ENCODE measurements at places on chromosomes 3 and 15.

- peak; percentile 55 for DNase-seq
These were observed 66.6 kb downstream of the PIK3CB start for GRCh38 chr3:138768125-138768524.

DNA sequence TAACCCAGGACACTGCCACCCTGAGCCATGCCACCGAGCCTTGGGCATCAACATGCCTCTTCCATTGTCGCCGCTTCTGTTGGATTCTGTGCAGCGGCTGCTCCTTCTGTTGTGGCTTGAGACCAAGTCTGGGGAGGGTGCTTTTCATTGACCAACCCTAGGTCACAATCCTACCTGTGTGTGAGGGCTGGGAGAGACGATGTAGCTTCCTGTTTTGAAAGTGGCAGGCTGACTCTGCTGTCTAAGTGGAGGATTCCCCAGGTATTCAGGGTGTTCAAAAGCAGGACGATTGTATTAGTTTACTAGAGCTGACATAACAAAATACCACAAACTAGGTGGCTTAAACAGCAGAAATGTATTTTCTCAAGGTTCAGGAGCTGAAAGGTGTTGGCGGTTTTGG is 13.0 kb upstream of the ACAP2 start:
- no peak for DNase-seq

GRCh38 chr3:55818485-55818884 is 331.4 kb upstream of the WNT5A start:
- peak; percentile 2 for DNase-seq

DNA sequence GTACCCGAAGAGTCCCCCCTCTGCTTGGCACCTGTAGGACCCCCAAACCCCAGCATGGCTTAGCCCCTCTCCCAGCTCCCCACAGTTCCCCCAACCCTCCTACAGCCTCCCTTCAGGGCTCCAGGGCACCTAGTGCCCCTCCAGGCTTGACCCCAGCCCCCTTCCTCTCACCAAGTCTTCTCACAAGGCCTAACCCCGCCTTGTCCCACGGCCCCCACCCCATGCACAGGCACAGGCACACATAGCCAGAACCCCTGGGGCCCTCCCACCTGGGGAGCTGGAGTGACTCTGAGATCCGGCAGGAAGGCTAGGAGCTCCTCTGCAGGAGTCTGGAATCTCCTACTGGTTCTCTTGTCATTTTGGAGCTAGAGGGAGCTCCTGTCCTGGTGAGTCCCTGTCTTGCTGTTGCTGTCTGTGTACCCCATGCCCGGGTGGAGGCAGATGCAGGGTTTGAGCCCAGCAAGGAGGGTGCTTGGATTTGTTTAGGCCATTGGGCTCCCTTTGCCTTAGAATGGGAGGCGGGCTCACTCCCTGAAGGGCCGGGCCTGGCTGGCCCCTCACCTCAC is 39.6 kb downstream of the KLF13 start:
- DNase-seq: no peak

DNA sequence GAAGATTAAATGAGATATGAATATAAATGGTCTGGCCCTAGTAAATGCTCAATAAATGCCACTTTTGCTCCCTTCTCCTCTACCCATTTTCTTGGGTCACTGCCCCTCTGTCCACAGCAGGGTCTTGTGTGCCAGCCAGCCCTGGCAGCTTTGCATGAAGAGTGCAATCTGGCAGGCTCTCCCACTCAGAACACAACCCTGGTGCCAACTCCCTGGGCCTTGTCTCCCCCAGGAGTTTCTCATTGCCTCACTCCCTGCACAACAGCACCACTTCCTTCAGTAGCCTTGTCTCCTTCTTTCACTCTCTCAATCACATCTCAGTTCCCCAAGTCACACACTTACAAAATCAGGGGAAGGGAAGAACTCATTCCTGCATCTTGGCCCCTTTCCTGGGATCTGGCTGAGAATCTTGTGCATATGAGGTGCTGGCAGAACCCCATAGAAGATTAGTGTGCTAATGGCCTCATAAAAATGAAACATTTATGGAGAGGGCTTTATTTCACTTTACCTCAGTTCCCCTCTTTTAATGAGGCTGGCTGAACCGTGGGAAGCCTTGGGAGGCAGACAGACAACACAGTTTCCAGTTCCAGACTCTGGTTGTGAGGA is 445.9 kb upstream of the PROK2 start:
- DNase-seq: no peak

- peak; percentile 63 for DNase-seq
These were observed 252.7 kb upstream of the ZPLD1 start for GRCh38 chr3:102182162-102182561.

- peak; percentile 44 for DNase-seq
These were observed 11.7 kb downstream of the SLC25A36 start for GRCh38 chr3:140953028-140953960.

DNA sequence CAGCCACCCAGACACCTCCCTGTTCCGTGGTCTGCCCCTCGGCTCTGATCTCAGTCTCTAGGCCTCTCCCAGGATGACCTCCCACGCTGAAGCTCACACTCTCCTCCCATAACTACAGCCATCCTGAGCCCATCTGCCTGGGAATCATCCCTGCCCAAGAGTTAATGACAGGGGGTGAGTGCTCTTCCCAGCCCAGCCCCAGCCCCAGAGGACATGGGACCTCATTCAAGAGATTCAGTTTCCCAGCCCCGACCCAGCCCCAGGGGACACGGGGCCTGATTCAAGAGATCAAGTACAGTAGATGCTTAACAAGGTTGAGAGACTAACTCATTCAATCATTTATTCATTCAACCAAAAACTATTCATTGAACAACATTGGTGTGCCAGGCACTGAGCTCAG is 272.0 kb downstream of the XXYLT1 start:
- no peak for DNase-seq

GRCh38 chr3:80334534-80334933 is 566.7 kb upstream of the ROBO1 start:
- no peak for DNase-seq

GRCh38 chr15:60154764-60155325 is 150.7 kb downstream of the FOXB1 start:
- DNase-seq: no peak

DNA sequence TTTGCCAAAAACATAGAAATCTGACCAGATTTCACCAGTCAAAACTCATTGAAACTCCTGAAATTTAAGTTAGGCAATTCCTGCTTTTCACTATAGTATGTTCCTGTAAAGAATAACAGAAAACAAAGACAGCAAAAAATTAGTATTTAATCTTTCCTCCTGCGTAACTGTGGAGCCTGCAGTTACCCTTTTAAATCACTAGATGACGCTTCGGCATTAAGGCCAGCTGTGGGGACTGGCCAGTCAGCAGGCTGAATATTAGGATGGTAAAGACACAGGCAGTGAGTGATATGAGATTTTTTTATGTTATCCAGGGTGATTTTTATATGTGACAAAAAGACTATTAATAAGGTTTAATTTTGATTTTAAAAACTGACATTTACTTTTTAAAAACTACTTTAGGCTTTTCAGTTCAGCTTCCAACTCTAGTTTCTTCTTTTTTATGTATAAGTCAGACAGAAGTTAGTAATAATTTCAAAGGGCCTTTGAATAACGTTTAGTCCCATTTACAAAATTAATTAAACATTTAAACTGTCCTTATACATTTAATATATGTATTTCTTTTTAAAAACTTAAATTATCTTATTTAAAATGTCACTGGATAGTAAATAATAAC is 165.1 kb downstream of the PPM1L start:
- peak; percentile 71 for DNase-seq

DNA sequence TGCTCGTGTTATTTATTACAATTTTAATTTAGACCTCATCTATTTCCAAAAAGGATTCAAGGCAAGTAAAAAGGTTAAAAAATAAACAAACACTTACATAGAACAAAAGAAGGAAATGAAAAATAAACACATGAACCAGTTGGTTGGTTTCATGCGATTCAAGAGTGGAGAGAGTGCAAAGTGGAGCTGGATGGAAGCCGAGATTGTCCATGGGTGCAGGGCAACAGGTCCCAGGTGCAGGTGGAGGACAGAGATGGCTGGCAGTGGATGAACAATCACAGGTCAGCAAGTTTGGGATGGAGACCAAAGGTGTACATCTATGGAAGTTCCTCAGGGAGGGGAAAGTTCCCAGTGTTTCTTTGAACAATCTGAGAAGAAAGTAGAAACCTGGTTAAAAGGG is 11.6 kb upstream of the SEMA5B start:
- peak; percentile 46 for DNase-seq

DNA sequence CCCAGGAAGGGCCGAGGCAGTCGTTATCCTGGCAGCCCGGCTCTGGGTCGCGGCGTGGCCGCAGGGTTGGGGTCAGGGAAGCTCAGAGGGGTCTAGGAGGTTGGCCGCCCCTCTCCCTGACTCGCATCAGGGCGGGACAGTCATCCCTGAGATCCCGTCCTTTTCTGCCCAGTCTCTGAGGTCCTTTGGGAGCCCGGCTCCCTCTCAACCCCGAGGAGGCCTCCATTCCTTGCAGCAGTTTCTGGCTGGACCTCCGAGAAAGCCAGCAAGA is 495 bp downstream of the HYAL2 start:
- no peak for DNase-seq

DNA sequence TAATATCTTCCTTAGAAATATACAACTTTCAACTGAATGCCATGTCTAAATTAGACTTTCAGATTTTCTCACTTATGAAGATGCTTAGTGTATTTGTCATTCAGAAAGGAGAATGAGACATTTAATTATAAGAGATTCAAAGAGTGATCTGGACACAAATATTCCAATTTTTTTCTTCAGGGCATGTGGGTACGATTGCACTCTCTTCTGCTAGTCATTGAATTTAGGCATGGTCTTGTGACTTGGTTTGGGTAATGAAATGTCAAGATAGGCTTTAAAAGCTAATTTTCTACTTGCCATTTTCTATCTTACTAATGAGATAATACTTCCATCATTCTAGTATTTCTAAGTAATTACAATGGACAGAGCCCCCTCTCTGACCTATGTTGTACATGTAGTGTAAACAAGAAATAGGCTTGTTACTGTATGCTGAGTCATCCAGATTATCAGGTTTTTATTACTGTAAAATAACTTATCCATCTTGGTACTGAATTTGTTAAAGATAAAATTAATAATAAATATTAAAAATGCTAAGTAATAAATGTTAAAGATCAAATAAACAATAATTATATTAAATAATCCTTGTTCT is 770.8 kb upstream of the BCHE start:
- DNase-seq: peak; percentile 3

DNA sequence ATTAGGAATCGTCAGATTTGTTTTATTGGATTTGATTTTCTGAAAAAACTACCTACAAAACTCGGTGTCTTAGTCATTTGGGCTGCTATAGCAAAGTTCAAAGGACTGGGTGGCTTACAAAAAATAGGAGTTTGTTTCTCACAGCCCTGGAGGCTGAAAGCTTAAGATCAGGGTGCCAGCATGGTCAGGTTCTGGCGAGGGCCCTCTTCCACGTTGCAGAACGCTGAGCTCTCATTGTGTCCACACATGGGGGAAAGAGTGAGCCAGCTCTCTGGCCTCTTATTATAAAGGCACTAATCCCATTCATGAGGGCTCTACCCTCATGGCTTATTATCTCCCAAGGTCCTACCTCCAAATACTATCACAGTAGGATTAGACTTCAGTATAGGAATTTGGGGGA is 40.6 kb upstream of the MRPS22 start:
- DNase-seq: no peak

DNA sequence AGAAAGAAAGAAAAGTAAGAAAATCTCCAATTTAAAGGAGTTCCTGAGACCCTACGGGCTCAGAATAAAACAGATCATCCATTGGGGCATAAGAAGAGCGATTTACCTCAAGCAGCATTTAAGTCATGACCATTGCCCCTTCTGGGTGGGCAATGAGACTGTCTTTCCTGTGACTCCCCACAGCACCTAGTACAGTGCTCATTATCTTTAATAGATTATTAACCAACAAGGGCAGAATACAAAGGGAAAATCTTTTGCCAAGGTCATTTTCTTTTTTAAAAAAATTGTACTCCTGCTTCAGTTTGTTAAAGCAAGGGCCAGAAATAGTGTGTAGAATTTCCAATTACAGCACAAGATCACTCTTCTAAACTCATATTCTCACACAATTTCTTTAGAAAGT is 443.3 kb upstream of the AGTR1 start:
- DNase-seq: no peak

DNA sequence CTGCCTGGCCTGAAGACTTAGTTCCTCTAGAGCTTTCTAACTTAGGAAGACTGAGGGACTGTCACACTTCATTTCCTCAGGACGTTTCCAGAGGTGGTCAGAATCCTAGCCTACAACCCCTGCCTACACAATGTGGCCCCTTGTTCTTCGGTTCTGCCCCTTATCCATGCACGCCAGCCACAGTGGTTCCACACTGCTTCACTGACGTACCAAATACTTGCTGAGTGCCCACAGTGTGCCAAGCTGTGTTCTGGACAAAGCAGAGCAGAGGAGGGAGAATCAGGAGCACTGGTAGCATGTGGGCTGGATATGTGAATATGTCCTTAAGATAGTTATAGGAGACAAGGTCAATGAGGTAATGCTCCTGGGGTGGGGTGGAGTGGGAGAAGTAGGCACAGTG is 70.5 kb upstream of the SAMMSON start:
- DNase-seq: no peak

DNA sequence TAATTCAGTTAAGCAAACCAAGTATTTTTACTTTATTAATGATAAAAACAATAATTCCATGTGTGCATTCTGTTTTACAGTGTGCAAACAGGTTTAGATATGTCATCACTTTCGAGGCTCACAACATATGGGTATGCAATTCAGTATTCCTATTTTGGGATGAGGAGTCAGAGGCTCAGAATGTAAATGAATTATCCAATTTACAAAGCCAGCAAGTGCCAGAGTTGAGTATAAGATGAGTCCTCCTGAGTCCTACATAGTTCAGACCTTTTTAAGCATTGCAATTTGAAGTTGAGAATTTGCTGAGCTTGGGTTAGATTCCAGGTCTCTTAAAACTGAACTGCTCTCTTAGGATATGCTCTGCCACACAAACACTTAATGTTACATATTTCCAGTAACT is 424.2 kb upstream of the ROBO2 start:
- DNase-seq: no peak

Data from DMS53 (cell line).